ENCODE measurements at places on chromosomes 6 and 20.
A peak's percentile ranks its signal among the peaks of the same experiment; 100 is the strongest.

DNA sequence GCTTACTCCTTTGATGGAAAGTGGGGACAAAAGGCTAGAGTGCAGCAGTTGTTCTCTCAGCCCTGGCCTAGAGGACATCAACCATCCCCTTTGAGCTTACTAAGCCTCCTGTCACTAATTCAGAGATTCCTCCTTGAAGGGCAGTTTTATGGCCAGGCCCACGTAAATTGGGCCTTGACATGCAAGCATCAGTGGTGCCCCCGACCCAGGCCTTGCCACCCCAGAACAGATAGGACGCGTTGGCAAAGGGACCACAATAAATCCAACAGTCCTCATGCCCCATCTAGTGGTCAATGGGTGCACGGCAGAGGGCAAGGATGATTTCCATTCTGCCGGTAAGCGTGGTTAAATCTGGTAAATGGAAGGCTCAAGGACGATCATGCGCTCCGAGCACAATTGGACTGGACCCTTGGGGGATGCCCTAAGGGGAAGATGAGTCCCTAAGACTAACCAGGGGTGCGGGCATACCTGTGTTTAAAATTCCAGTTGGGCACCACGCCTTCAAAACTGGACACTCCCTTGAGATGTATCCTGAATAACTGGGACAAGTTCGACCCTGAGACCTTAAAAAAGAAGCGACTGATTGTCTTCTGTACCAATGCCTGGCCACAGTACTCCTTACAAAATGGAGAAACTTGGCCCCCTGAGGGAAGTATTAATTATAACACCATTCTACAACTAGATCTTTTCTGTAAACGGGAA lies 32.6 kb downstream of the CEP85L start:
- DNase-seq: peak; percentile 30

GRCh38 chr6:36759148-36759759 lies 61.6 kb downstream of the RAB44 start:
- DNase-seq: peak; percentile 49

DNA sequence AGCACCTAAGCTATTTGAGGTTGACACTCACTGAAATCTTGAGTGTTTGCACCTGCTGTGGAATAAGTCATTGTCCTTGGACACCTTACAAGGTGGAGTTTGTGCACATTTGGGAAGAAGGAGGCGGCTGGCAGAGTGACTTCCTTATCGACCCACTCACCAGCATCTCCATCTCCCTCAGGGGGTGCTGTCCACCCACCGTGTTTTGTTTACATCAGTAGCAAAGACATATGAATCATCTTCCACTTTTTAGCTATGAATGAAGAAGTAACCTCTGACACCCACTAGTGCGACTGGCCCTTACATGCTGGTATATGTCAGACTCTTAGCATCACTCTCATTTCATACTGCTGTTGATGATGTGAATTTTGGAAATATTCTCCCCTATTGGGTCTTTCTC lies 119.5 kb upstream of the SGK1 start:
- no peak for DNase-seq

DNA sequence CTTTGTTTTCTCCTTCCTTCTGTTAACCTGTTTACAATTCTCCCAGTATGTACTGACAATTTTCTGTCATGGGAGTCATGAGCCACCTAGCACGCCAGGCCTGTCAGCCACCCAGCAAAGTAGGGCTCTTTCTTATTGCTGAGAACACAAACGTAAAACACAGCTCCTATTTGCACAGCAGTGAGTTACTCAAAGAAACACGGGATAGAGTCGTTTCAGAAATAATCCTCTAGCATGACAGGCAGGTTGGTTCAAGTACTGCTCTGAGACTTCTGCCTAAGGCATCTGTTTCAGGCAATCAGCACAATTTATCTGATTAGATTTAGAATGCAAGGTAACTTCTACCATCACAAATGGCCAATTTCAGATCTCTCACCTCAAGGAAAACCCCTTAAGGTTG lies 88.8 kb downstream of the CD24 start:
- DNase-seq: no peak

DNA sequence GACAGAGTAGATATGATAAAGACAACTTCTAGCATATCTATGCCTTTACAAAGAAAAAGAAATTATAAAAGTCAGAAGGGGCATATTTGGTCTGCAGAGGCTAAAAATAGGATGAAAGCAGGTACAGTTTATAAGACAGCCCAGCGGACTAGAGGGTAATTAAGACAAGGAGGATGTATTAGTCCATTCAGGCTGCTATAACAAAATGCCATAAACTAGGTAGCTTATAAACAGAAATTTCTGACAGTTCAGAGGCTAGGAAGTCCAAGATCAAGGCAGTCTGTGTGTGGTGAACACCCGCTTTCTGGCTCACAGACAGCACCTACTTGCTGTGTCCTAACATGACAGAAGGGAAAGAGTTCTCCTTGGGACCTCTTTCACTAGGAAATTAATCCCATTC lies 5.7 kb downstream of the HBS1L start:
- no peak for DNase-seq

DNA sequence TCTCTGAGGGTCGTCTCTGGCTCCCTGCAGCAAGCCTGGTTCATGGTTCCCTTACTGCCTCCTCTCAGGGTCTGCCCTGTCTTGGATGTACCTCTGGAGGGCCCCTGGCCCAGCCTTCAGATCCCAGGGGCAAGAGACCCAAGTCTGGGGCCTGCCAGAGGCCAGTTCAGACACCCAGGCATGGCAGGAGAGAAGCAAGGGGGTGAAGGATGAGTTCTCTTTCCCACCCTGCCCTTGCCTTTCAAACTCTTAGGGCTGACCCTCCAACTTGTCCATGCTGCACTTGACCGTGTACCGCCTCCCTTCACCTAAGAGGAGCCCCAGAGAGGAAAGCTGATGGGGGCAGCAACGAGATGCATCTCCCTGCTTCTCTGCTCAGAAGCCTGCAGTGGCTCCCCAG lies 4.2 kb downstream of the GDAP1L1 start:
- no peak for DNase-seq

DNA sequence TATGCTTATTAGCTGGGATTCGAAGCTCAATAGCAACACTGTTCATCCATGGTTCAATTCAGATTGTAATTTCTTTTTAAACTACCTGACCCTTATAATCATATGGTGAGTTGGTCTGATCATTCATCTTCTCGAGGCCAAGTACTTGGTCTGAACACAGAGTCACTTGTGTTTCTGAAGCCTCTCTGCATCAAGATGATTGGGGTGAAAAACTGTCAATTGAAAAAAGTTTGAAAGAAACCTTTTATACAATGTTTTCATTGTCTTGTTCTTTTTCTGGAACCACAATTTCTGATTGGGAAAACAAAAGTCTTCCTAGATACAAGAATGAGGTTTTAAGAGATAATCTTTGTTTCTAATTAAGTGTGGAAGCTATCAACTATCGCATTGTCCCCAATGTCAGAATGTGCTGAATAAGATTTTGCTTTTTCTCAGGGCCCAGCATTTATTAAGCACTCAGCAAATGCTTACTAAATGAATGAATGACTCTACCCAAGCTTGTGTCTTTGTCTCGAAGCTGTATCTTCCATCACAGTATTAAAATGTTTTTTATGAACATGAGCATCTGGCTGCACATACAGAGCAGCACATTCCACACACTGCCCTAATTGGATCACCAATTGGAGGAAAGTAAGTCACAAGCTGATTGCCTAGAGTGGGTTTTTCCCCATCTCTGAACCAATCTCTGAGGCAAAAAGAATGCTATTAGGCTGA lies 45.0 kb upstream of the MOXD1 start:
- no peak for DNase-seq

Data from right kidney (tissue), 9 donors.